ENCODE measurements at places on chromosomes 2 and 18. TPM values are rescaled to one million over a fixed set of nuclear protein-coding genes. Genes with fewer than 3 reads are reported as not detected.

CCNYL1 gene
- 14.3 TPM for total RNA-seq

DNA sequence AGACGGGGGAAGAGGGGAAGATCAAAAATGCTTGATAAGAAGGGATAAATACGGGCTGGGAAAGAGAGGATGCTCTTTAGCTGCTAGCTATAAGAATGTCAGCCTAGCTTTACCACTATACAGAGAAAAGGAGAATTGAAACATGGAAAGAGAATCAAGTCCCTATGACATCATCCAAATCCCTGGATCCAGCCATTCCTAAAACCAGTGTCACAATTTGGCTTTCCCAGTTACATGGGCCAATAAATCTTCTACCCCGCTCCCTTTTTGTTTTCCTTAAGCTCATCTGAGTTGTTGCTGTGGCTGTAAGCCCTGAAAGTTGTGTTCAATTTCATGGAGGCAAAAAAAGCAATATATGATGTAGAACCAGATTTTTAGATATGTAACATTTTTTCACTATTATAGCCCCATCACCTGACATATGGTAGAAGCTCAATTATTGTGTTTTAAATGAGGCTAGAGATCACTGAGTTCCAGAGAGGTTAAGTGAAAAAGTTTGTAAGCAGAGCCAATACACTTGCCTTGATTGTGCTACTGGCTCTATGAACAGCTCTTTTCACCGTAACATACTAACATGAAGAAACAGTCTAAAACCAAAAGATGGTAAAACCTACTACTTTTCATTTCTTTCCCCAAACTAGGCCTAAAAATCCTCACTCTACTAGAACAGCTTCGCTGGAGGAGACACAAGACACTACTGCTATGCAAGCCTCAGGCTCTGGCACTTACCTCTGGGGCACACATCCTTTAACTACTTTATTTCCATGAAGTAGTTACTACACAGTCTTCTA lies 4.3 kb downstream of the HNRNPLL start:
- peaks cover 2% of the 10 kb centered on the region for H3K36me3 ChIP-seq
- H3K4me1 ChIP-seq: peaks cover 44% of the 10 kb centered on the region
- no peak for DNase-seq
- peak overlapping the region; percentile 98 for H3K27ac ChIP-seq
- peak overlapping the region; percentile 96 for H3K4me3 ChIP-seq

RAB27B gene
- total RNA-seq: 30.6 TPM

PLCD4 gene
- total RNA-seq: 0.85 TPM

DNA sequence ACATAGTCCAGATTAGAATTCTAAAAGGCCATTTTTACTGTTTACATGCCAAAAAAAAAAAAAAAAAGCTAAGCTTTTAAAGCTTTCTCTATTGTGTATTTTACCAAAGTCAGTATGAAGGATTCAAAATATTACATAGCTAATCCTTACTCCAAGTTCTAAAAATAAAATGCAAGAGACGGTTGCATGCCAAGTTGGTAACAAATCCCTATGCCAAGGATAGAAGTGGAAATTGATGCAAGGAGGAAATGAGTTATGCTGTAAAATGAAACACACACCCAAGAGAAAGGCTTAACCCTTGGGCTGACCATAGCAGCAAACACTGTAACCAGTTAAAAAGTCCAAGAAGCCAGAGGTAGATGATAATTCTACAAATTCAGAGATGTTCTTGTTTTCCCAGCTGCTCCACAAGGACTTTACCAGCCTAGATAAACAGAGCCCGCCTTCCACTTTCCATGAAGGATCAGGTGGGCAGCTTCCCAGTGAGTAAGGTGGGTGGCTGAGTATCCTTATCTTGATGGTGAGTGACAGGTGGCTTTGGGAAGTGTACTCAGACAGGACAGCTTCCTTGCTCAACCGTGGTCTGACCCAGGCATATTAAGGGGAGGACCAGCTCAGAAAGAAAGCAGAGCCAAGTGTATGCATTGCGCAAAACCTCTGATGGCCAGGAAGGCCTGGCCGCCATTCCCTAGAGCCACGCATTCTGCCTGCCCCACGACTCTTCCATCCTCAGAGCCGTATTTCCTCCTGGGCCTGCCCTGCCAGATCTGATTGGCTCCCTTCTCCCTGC lies 34.4 kb downstream of the ATP8B1 start:
- no peaks in the 10 kb centered on the region for H3K27me3 ChIP-seq
- no peak overlapping the region for H3K4me3 ChIP-seq
- H3K27ac ChIP-seq: no peak overlapping the region
- H3K36me3 ChIP-seq: no peaks in the 10 kb centered on the region

IDH1 gene
- 3.5 TPM for total RNA-seq

MAL gene
- total RNA-seq: 159 TPM

- H3K4me3 ChIP-seq: peak overlapping the region; percentile 94
- DNase-seq: no peak
- peaks cover 3% of the 10 kb centered on the region for H3K36me3 ChIP-seq
- H3K27me3 ChIP-seq: peaks cover 22% of the 10 kb centered on the region
These were observed 871 bp upstream of the ALS2 start for GRCh38 chr2:201781557-201782051.

GRCh38 chr2:65379223-65379622 lies 53.2 kb downstream of the SPRED2 start:
- H3K27me3 ChIP-seq: no peaks in the 10 kb centered on the region
- no peaks in the 10 kb centered on the region for H3K36me3 ChIP-seq
- peaks cover 7% of the 10 kb centered on the region for H3K4me1 ChIP-seq
- no peak overlapping the region for H3K27ac ChIP-seq
- no peak overlapping the region for H3K4me3 ChIP-seq

ST8SIA3 gene
- not detected for total RNA-seq

GRCh38 chr2:20065885-20066602 lies 14.6 kb upstream of the LAPTM4A start:
- peaks cover 2% of the 10 kb centered on the region for H3K36me3 ChIP-seq
- no peak overlapping the region for H3K27ac ChIP-seq
- no peak for DNase-seq
- no peak overlapping the region for H3K4me3 ChIP-seq

IL36RN gene
- not detected for total RNA-seq

DNA sequence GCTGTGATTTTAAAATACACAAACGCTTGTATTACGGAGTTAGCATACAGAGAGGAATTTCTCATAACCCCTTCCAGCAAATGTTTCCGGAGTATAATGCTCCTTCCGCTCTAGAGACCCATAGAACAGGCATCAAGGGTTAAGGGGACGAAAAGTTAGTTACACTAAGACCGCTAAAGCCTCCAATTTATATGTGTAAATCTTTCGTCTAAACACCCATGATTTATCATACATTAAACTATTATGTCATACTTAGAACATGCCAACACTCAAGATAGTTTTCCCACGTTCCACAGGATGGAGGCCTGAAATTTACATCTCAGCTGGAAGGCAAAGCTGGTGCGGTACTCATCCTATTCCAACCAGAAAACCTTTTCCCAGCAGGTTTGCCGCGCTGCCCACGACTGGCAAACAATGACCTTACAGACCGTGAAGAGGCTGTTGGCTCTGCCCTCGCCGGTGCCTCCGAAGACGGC lies 650 bp downstream of the ORMDL1 start:
- peaks cover 16% of the 10 kb centered on the region for H3K36me3 ChIP-seq
- H3K4me3 ChIP-seq: peak overlapping the region; percentile 92
- no peak for DNase-seq
- H3K27me3 ChIP-seq: no peaks in the 10 kb centered on the region

DNA sequence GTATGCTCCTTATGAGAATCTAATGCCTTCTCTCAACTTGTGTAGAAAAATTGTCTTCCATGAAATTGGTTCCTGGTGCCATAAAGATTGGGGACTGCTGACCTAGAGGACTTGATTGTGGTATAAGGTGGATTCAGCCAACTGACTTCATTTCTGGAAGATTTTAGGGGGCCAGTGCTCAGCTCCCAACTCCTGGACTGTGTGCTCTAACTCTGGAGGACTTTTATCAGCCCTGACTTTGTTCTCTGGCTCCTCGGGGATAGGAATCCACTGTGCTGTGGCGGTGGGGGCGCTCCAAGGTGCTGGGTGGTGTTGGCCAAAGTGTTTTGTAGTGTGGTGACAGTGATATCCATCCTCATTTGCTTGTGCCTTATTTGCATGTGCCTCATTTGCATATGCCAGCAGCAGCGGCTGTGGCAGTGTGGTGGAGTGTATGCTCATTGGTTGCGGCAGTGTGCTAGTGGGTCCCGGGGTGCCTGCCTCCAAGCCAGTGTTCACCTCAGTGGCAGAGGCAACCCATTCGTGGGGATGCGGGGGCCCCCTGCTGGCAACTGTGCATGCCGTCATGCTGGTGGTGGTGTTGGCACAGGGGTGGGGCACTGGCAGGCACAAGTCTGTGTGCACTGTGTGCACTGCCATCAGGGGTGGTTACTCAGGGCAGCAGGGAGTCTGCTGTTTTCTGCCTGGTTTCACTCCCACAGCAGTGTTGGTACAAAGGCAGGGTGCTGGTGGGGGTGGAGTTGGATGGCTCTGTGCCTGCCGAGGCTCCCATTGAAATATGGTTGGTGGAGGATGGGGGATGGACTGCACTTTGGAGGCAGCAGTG lies 19.6 kb downstream of the EHBP1 start:
- H3K4me3 ChIP-seq: no peak overlapping the region
- peaks cover 15% of the 10 kb centered on the region for H3K4me1 ChIP-seq
- peak; percentile 22 for DNase-seq
- H3K36me3 ChIP-seq: no peaks in the 10 kb centered on the region
- H3K27ac ChIP-seq: no peak overlapping the region

GRCh38 chr2:221429741-221430491 lies 142.2 kb downstream of the EPHA4 start:
- no peak for DNase-seq
- H3K36me3 ChIP-seq: peaks cover 7% of the 10 kb centered on the region
- H3K4me1 ChIP-seq: peaks cover 5% of the 10 kb centered on the region
- no peaks in the 10 kb centered on the region for H3K27me3 ChIP-seq

- no peak overlapping the region for H3K4me3 ChIP-seq
- DNase-seq: no peak
- H3K27me3 ChIP-seq: no peaks in the 10 kb centered on the region
- no peaks in the 10 kb centered on the region for H3K36me3 ChIP-seq
These were observed 61.1 kb downstream of the MEIS1 start for GRCh38 chr2:66495788-66496640.

SLC9A4 gene
- total RNA-seq: 0.18 TPM

C2orf80 gene
- total RNA-seq: not detected

DNA sequence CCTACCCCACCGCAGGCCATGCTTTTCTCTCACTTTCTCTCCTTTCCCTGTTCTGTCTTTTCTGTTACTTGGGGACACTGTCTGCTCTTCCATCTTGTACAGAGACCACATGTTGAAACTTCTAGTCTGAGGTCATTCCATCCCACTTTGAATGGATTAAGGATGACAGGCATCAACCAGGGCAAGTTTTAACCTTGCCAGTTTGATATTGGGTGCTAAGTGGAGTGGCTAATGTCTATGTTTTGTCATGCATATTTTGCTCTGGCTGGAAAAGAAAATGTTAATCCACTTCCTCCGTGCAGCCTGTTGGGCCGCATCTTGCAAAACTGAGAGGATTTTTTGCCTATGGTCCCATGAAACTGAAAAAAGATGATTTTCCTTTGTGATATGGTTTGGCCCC lies 205.5 kb upstream of the SESTD1 start:
- no peaks in the 10 kb centered on the region for H3K4me1 ChIP-seq
- no peaks in the 10 kb centered on the region for H3K27me3 ChIP-seq
- DNase-seq: no peak
- H3K36me3 ChIP-seq: no peaks in the 10 kb centered on the region
- no peak overlapping the region for H3K27ac ChIP-seq
- H3K4me3 ChIP-seq: no peak overlapping the region

GRCh38 chr2:20438334-20439192 lies 8.3 kb upstream of the RHOB start:
- H3K27me3 ChIP-seq: peaks cover 53% of the 10 kb centered on the region
- DNase-seq: no peak
- no peak overlapping the region for H3K27ac ChIP-seq
- peaks cover 7% of the 10 kb centered on the region for H3K4me1 ChIP-seq
- H3K36me3 ChIP-seq: peaks cover 8% of the 10 kb centered on the region

DNA sequence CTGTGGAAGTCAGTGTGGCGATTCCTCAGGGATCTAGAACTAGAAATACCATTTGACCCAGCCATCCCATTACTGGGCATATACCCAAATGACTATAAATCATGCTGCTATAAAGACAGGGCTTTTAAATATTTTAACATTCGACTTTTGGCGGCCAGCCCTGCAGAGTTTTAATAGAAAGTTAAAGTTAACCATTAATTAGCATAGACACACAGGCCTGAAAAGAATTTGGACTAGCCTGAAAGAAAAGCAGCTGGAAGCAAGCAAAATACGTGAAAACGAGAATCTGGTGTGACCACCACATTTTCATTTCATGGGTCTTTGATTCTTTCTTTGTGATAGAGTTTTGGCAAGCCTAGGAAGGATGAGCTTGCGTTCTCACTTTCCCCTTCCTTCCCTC lies 184.0 kb downstream of the SCG2 start:
- no peak for DNase-seq
- no peak overlapping the region for H3K27ac ChIP-seq
- no peaks in the 10 kb centered on the region for H3K36me3 ChIP-seq
- H3K27me3 ChIP-seq: no peaks in the 10 kb centered on the region

DNA sequence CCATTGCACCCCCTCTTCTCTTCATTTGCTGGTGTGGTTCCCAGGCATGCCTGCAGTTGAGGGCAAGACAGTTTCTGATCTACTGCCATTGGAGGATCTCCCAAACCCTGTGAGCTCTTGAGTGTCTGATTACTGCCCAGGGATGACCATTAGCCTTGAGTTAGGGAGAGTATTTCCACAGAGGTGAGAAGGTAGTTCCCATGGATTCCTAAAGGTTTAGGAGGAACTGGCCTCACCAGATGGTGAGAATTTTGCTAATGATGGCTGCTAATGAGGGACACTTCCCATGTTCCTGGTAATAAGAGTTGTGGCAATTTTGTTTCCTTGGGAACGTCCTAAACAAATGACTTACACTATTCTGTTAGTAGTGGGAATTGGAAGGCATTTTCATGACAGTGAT lies 42.5 kb downstream of the PTPRM start:
- no peaks in the 10 kb centered on the region for H3K36me3 ChIP-seq
- no peaks in the 10 kb centered on the region for H3K4me1 ChIP-seq
- no peaks in the 10 kb centered on the region for H3K27me3 ChIP-seq
- H3K27ac ChIP-seq: no peak overlapping the region

FEV gene
- total RNA-seq: not detected

- no peaks in the 10 kb centered on the region for H3K4me1 ChIP-seq
- peaks cover 12% of the 10 kb centered on the region for H3K27me3 ChIP-seq
- no peak overlapping the region for H3K4me3 ChIP-seq
- H3K27ac ChIP-seq: no peak overlapping the region
These were observed 42.6 kb upstream of the SPRED2 start for GRCh38 chr2:65475000-65475399.

- H3K4me3 ChIP-seq: no peak overlapping the region
- H3K36me3 ChIP-seq: peaks cover 5% of the 10 kb centered on the region
- no peak for DNase-seq
- no peaks in the 10 kb centered on the region for H3K27me3 ChIP-seq
- H3K4me1 ChIP-seq: peaks cover 4% of the 10 kb centered on the region
- no peak overlapping the region for H3K27ac ChIP-seq
These were observed 20.5 kb upstream of the IL1RL2 start for GRCh38 chr2:102166189-102166845.

All from T-helper 17 cell (primary cell).